ENCODE measurements at places on chromosomes 13 and 19. TPM values are rescaled to one million over a fixed set of nuclear protein-coding genes. Genes with fewer than 3 reads are reported as not detected.
A peak's percentile ranks its signal among the peaks of the same experiment; 100 is the strongest.

DNA sequence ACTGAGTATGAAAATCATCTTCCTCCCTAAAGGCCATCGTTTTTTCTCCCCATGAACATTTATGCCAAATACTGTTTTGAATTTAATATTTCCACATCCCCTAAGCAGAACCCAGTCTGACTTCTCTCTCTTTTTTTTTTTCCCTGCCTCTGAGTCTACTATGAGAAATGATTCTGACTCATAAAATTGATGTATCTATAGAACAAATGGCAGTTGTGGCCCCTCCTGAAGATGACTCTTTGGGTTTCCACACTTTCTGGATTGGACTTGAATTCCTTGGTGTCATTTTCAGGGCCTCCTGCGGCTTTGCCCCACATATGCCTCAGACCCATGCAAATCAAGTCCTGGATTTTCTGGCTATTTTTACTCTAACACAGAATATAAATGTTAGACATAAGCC is 22.7 kb upstream of the NAXD start:
- no peaks in the 10 kb centered on the region for H3K4me1 ChIP-seq
- no peak for DNase-seq
- H3K27me3 ChIP-seq, result no peaks in the 10 kb centered on the region
- H3K27ac ChIP-seq, result no peak overlapping the region
- no peak overlapping the region for H3K4me3 ChIP-seq

- no peaks in the 10 kb centered on the region for H3K27me3 ChIP-seq
- H3K36me3 ChIP-seq, result no peaks in the 10 kb centered on the region
- DNase-seq, result no peak
These were observed 702 bp upstream of the EPSTI1 start for GRCh38 chr13:42992764-42993122.

ACP7 gene
- not detected for total RNA-seq

SLC46A3 gene
- total RNA-seq, result 11.0 TPM

DNA sequence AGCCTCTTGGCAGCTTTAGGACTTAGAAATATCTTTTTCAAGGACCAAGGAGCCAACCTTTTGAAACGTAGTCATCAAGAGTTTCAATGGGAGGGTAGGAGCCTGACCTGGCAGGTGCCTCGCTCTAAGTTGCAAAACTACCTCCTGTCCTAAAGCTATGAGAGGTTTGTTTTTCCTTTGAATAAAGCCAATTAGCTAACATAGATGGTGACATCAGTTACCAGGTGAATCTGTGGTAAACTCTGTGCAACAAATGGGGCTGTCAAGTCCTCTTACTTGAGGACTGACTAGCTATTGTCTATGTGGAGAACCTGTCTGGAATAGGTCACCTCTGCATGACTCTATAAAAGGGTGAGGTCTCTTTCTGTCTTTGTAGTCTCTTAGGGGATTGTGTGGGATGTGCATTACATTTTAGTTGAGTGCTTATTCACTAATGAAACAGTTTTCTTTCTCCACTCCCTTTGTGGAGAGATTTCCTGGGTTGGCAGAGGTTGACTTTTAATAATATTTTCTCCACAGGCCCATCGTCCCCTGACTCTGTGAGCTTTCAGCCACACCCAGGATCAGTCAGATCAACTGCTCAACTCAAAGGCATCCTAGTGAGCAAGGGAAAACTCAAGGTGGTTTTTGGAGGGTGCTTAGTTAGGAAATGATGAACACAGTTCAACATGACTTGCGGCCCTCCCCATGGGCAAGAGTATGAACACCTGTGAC is 9.9 kb downstream of the ARL11 start:
- no peak for DNase-seq
- H3K27me3 ChIP-seq, result no peaks in the 10 kb centered on the region
- H3K27ac ChIP-seq, result no peak overlapping the region
- H3K4me3 ChIP-seq, result no peak overlapping the region

DNA sequence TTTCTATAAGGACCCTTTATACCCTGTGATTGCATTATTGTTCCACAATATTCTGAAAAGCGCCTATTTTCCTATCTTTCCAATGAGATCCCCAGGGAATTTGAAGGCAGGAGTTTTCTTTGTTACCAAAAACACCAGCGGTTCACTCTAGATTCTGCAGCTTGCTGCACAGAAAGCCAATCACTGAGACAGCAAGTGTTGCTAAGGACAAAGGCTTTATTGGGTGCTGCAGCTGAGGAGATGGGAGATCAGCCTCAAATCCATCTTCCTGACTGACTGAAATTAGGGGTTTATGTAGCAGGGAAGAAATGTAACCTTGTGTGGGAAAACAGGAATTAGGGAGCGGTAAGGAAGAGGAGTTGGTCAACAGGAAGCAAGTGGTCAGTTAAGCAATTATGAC is 42.6 kb upstream of the MYO16 start:
- no peaks in the 10 kb centered on the region for H3K36me3 ChIP-seq
- H3K4me3 ChIP-seq, result no peak overlapping the region
- H3K27me3 ChIP-seq, result no peaks in the 10 kb centered on the region
- H3K4me1 ChIP-seq, result no peaks in the 10 kb centered on the region

ZNF470 gene
- 0.84 TPM for total RNA-seq

- no peak overlapping the region for H3K27ac ChIP-seq
- no peak overlapping the region for H3K4me3 ChIP-seq
- H3K4me1 ChIP-seq, result no peaks in the 10 kb centered on the region
- no peaks in the 10 kb centered on the region for H3K36me3 ChIP-seq
These were observed 34.4 kb upstream of the ZNF835 start for GRCh38 chr19:56705939-56706338.

EFNB2 gene
- 0.49 TPM for total RNA-seq

DNA sequence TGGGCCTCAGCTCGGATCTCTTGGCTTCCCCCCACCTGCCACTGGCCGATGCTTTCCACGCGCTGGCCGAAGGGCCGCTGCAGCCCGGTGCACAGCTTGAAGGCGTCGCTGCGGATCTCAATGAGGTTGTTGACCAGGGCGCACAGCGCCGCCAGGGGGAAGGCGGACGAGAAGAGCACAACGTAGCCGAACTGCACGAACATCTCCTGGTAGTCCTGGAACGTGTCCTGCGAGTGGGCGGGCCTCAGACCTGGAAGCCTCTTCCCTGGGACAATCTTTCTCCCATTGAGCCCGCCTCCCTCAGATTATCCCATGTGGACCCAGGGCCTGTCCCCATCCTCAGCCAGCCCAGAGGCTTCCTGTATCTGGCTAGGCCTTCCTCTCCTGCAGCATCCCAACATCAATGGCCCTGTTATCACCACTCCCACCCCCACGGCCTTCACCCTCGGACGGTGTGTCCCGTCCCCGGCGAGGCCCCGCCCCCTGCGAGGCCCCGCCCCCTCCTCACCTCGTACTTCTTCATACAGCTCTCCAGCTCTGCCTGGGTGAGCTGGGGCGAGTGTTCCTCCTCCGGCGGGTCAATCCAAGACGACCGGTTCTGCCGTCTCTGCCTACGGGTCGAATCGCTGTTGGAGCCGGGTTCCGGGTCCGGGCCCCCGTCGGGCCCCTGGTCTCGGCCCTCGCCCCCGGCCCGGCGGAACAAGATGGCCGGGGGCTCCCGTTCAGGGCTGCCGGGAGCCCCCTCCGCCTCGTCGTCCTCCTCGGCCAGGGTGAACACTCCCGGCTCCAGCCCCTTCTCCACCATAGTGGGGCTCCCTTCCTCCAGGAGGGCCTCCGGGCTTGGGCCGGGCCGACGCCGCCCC is 6.8 kb downstream of the ANO8 start:
- no peaks in the 10 kb centered on the region for H3K27me3 ChIP-seq
- peaks cover 26% of the 10 kb centered on the region for H3K4me1 ChIP-seq
- H3K4me3 ChIP-seq, result no peak overlapping the region

DNA sequence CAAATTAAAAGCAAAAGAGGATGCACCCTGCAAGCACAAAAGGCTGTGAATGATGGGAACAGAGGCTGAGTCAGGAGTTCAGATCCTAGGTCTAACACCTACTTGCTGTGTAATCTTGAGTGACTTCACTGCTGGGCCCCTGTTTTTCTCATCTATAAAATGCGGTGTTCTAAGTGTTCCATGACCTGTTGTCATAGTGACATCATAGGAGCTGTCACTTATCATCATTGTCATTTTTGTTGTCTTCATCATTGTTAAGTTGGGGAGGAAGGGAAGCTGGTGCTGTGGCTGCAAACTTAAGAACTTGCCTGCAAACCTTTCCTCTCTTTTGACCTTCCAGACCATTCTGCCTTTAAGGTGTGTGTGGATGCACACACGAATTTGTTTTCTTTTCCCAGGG is 20.6 kb downstream of the ACSBG2 start:
- H3K4me1 ChIP-seq, result peaks cover under 1% of the 10 kb centered on the region
- no peak overlapping the region for H3K4me3 ChIP-seq
- H3K36me3 ChIP-seq, result no peaks in the 10 kb centered on the region
- H3K27me3 ChIP-seq, result no peaks in the 10 kb centered on the region
- no peak overlapping the region for H3K27ac ChIP-seq

COQ8B gene
- total RNA-seq, result 32.4 TPM

DNA sequence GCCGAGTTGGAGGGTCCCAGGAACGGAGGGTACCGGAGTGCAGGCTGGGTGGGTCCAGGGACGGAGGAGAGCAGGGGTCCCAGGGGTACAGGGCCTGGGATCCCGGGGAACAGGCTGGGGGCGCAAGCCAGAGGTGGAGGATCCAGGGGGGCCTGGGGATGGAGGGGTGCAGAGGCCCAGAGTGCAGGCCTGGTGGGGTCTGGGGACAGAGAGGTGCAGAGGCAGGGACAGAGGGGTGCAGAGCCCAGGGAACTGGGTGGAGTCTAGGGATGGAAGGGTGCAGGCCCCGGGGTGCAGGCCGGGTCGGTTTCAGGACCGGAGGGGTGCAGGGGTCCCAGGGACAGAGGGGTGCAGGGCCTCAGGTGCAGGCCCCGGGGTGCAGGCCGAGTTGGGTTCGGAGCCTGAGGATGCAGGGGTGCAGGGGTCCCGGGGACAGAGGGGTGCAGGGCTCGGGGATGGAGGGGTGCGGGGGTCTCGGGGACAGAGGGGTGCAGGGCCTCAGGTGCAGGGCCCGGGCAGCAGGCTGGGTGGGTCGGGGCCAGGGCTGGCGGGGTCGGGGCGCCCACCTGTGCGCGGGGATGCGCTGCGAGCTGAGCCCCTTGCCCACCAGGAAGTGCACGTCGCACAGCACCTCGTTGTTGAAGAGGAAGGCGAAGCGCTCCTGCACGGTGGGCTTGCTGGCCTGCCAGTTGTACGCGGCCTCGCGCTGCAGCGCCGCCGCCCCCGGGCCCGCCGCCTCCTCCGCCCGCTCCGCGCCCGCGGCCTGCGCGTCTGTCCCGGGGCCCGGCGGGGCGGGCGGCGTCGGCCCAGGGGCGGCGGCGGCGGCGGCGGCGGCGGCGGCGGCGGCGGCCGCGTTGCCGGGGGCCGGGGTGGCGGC is 545 bp downstream of the BTBD2 start:
- no peaks in the 10 kb centered on the region for H3K27me3 ChIP-seq
- DNase-seq, result no peak
- H3K4me1 ChIP-seq, result peaks cover 30% of the 10 kb centered on the region
- no peak overlapping the region for H3K4me3 ChIP-seq
- no peaks in the 10 kb centered on the region for H3K36me3 ChIP-seq
- H3K27ac ChIP-seq, result peak overlapping the region; percentile 33

DNA sequence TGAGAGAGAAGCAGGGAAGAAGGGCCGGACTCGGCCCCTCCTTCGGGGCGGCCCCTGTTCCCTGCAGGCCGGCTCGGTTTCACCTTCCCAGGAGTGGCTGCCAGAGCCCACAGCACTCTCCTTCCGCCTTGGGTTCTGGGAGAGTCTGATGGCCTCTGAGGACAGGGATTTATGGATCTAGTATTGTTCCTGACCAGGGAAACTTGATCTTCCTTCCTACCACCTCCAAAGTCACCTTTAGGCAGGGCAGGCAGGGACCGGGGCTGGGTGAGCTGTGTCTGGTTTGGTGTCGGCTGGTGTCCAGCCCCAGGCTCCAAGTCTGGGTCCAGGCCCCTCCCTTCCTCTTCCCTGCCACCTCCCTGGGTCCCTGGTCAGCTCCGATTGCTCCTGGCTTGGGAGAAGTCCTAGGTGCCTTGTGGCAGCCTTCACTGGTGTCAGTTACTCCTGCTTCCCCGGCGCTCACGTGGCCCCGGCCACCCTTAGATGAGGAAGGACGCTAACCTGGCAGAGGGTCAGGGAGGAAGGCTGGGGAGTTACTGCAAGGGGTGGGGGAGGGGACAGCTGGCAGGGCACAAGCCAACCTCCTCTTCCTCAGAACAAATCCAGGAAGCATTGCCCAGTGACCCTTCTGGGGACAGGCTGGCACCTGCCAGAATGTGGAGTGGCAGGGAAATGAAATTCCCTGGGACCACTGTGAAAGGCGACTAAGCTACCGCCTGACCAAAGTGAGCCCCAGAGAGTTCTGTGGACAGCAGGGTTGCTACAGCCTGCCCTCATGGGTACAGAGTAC is 18.8 kb downstream of the RFX1 start:
- H3K27me3 ChIP-seq, result no peaks in the 10 kb centered on the region
- peaks cover 2% of the 10 kb centered on the region for H3K36me3 ChIP-seq
- peaks cover 69% of the 10 kb centered on the region for H3K4me1 ChIP-seq
- peak overlapping the region; percentile 62 for H3K4me3 ChIP-seq
- H3K27ac ChIP-seq, result peak overlapping the region; percentile 98

DNA sequence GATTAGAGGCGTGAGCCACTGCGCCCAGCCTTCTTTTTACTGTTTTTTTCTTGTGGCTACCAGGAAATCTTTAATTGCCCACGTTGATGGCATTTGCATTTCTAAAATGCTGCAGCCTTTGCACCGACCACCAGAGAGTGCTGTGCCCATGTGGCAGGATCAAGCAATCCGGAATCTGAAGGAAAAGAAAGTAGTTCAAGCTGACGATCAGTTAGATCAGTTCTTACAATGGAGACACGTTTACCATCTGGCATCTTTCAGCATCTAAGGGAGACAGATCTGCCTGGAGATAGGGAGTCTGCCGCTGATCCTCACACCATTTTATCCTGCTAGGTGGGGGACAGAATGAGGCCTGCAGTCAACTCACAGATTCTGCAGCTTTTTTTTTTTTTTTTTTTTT is 19.9 kb downstream of the TINCR start:
- no peak overlapping the region for H3K27ac ChIP-seq
- no peak overlapping the region for H3K4me3 ChIP-seq
- no peaks in the 10 kb centered on the region for H3K27me3 ChIP-seq

DNA sequence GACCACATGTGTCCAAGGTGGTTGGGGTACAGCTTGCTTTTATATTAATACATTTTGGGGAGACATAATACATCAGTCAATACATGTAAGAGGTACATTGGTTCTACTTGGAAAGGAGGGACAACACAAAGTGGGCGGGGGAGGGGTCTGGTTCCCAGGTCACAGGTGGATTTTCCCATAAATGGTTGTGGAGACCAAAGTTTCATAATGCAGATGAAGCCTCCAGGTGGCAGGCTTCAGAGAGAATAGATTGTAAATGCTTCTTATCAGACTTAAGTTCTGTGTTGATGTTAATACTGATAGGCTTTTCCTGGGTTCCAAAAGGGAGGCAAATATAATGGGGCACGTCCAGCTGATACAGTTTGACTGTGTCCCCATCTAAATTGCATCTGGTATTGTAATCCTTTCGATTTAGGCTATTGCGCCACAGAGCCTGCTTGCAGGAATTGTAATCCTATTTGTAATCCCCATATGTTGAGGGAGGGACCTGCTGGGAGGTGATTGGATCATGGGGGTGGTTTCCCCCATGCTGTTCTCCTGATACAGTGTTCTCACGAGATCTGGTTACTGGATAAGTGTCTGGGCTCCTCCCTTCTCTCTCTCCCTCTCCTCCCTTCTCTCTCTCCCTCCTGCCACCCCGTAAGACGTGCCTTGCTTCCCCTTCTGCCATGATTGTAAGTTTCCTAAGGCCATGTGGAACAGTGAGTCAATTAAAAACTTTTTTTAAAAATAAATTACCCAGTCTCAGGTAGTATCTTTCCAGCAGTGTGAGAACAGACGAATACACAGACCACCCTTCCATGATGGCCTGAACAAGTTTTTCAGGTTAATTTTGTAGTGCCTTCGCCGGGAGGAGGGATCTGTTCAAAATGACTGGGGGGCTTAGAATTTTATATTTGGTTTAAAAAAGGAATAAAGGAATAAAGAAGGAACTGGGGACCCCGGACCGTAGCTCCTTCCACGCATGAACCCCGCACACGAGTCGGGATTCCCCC is 44.9 kb downstream of the ZNF823 start:
- no peak overlapping the region for H3K4me3 ChIP-seq
- DNase-seq, result no peak
